ENCODE measurements at places on chromosomes 12 and 14.

DNA sequence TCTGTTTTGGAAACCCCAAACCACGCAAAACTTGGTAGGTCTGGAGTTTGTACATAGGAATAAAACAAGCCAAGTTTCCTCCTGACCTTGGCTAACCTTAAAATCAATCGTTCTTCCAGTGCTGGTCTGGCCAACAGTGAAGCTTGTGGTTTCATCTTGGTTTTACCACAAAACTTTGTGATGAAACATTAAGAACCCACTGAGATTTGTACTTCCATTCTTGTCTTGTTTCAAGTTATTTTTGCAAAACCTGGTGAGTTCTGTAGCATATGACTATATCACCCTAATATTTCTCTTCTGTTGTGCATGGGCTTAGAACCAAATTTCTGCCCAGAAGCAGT is 26.4 kb downstream of the SIX1 start:
- DNase-seq, result peak; percentile 62

- DNase-seq, result no peak
These were observed 51.5 kb downstream of the EID3 start for GRCh38 chr12:104354868-104355570.

DNA sequence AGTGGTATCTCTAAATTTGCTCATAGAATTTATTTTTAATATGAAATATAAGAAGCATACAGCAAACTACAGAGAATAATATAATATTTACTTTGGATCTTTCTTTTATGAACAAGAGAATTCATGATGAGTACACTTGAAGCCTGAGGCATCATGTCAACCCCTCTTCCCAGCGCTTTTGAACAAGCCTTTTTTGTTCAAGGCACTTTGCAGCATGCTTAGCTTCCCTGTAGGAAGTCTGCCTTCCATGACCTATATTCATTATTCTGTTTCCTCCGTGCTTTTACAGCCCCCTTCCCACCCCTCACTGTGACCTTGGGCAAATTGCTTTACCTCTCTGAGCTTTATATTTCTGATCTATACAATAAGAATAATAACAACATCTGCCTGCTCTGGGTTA is 41.6 kb downstream of the SCN8A start:
- no peak for DNase-seq

- no peak for DNase-seq
These were observed 47.6 kb downstream of the CPM start for GRCh38 chr12:68885381-68885780.

- no peak for DNase-seq
These were observed 751.0 kb upstream of the TMEM132C start for GRCh38 chr12:127515941-127516340.
